NCI-H2029 (cell line): ENCODE measurements at places on chromosomes 12 and 14.

DNA sequence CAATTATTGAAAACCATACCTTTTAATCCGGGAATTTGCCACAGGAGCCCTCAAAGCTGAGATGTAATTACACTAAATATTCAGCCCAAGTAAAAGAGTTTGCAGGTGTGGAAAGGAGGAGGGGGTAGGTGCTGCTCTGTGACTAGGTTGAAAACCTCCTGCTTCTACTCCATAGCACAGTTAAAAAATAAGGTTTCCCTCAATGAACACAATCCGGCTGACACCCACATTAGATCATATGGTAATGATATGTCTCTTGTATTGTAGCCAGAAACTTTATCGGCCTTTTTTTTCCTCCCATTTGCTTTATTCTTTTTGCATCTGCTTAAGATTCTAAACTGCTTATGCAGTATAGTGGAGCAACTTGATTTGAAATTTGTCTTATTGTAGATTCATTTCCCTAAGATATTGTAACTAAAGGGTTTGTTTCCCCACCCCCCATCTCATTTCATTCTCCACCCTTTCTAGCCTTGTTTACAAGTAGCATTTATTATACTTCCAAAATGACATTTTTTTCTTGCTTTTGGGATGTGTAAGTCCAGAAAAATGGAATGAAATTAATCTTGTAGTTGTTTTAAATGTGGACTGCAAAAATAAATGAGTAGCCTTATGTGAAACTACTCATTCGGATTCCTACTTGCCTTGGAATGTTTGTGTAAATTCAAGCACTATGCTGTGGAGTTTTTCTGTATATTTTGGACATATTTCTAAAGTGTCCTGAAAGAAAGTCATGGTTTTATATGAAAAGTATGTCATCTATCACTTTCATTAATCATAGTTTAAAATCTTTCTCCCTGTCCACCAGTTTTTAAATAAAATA lies at the start of gene DCN:
Gene DCN (minus strand): TSS at position 182 of the 820 bp plus-strand sequence. CDS start 4,265 bp downstream, outside the sequence.
- DNase-seq = no peak

- peak; percentile 6 for DNase-seq
Observed at GRCh38 chr12:67520606-67521005, 127.9 kb upstream of the DYRK2 start.

GRCh38 chr12:29039013-29039412 lies 110.1 kb upstream of the FAR2 start:
- no peak for DNase-seq

DNA sequence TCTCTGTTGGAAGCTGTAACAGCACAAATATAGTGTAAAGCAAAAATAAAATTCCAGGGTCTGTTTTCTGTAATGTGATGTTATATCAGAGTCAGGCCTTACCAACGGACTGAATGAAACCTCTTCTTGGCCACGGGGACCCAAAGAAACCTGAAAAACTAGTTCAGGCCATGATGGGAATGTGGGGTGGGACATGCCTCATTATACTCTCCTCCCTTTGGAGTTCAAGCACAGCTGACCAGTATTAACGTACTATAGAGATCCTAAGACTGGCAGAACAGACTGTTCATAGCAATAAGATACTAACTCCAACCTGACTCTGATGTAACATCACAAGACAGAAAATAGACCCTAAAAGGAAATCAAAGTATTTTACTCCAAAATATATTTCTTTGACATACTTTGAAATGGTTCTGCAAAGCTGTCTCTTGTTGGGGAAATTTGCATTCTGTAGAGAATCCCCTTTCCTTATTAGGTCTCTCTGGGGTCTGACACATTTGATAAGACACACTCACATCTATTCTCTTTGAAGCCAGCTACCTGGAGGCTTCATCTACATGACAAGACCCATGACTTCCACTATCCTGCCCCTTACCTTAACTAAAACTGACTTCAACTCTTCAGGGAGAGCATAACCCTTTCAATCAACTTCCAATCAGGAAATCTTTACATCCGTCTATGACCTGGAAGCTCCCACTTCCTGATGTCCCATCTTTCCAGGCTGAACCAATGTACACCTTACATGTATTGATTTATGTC lies 444.6 kb downstream of the SOX5 start:
- DNase-seq = no peak

GRCh38 chr12:9902539-9903228 lies 21.4 kb downstream of the KLRF2 start:
- DNase-seq = no peak

GRCh38 chr12:116273813-116274550 lies 3.5 kb downstream of the MED13L start:
- no peak for DNase-seq

DNA sequence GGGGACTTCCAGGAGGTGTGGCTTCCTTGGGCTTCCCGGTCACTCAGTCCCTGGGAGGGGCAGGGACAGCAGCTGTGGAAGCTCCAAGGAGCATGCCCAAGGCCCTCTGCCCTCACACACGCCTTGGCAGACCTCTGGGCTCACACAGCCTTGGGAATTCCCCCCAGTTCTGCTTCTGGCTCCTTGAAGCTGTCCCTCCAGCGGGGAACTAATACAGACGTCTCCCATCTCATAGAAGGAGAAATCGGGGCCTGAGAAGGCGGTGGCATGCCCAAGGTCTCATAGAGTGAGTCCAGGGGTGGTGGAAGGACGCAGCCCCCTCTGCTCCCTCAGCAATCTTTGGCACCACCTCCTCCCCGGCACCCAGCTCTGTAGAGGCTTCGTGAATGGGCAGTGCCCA lies 15.7 kb upstream of the TMEM119 start:
- no peak for DNase-seq

DNA sequence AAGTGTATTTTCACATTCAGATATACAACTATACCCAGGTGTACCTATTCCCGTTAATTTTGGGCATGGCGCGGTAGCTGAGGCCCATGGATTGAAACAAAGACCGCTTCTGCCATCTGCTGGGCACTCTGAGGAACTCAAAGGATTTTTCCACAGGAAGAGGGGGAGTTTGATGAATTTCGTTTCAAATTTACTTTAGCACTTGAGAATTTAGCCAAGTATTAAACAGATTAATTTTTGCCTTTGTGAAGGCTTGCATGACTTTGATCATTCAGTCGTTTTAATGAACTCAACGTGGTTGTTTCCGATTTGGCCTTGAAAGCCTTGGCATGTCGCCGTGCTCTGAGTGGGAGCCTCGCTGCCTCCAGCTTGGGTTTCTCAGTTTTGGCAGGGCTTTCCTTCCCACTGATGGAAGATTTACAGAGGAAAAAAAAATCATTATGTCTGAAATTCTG lies 153.2 kb upstream of the DDHD1 start:
- DNase-seq = peak; percentile 58

DNA sequence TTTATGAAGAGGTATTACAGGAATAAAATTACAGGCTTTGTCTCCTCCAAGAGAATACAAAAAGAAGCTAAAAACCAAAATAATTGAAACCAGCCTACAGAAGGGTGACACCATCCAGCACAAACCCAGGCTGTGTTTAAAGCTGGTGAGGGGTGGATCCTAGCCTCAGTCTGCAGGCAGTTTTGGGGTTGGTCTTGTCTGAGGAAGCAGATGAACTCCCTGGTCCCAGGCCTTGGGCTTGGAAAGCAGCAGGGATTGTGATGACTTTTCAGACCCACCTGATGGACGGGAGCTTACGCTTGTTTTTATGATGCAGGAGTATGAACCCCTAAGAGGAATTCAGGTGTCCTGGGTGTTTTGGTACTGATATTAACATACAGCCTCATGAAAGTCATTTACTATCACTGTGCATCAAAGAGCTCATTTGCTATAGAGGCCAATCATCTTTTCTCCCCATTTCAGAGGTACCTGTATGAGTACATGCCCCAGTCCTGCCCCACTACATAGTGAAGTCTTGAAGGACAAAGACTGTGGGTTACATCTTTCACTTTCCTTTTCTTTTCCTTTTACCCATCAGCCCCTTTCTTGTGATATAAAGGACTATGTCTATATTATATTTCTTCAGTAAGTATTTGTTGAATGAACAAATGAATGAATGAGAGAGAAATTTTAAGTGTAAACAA lies 18.1 kb downstream of the PRICKLE1 start:
- DNase-seq = no peak

GRCh38 chr14:22886500-22887259 lies 3.7 kb downstream of the REM2 start:
- peak; percentile 100 for DNase-seq
